ENCODE measurements at places on chromosomes 5 and 9.

- DNase-seq: no peak
Measured at GRCh38 chr5:96344678-96345577, 88.1 kb downstream of the PCSK1 start.

DNA sequence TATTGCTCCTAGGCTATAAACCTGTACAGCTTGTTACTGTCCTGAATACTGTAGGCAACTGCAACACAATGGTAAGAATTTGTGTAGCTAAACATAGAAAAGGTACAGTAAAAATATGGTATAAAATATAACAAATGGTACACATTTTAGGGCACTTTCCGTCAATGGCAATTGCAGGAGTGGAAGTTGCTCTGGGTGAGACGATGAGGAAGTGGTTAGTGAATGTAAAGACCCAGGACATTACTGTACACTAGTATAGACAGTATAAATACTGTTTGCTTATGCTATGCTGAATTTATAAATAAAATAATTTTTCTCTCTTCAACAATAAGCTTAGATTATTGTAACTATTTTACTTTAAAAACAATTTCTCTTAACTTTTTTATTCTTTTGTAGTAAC, 15.6 kb upstream of the ADRB2 start:
- DNase-seq: no peak

DNA sequence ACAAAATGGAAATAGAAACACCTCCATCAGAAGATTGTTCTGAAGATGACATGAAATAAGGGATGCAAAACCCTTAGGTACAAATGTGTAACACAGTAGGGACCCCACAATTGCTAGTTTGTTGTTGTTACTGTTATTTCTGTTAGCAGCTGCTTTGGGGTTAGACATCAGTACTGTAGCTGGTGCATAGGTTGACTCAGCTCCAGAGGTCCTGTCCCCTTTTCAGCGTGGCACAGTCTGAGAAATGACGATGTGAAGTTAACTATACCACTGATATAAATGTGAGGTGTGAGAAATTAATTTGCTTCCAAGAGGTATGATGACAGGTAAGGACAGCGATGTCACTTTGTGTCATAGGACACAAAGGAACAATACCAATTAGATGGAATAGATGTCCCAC, 384.6 kb upstream of the KLF4 start:
- DNase-seq: no peak

DNA sequence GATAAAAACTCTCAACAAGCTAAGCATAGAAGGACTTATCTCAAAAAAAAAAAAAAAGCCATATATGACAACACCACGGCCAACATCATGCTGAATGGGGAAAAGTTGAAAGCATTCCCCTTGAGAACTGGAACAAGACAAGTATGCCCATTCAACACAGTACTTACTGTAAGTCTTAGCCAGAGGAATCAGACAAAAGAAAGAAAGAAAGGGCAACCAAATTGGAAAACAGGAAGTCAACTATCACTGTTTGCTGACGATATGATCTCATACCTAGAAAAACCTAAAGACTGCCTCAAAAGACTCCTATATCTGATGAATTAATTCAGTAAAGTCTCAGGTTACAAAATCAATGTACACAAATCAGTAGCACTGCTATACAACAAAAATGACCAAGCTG, 24.6 kb upstream of the PTGER4 start:
- DNase-seq: no peak

DNA sequence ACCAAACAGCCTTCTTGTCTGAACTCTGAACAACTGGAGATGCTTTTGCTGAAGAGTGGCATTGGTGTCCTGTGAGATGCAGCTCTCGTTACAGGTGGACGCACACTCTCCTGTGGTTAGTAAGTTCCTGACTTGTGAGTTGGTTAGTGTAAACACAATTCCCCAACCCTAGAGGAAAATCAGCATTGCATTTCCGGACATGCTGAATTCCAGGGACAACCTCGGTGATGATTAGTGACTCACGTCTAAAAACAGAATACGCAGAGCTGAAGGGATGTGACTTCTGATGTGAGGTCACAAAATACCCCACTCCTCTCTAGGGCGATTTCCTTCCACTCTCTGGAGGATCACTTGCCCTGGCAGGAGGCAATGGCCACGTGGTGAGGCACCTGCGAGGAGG, 5.0 kb downstream of the OR2V2 start:
- no peak for DNase-seq

Measured in glutamatergic neuron (in vitro differentiated cells).